ENCODE measurements at places on chromosomes 7 and 10.

DNA sequence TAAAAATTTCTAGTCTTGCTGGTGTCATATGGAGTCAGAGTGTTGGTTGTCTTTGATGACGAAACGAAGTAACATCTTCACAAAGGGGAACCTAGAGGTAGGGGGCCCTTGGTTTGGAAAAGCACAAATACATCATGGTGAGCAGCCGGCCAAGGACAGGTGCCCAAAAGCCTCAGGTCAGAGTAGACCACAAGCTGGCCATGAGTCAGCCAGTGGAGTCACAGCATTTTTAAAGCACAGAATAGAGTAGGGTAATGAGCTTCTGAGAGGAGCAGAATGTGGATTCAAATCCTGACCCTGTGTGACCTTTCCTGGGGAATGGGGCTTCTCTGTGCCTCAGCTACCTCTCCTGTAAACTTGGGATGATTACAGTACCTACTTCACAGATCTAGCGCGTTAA, 5.3 kb downstream of the CAMK2B start:
- no peak for DNase-seq

- DNase-seq = no peak
These were observed 78.5 kb upstream of the PDCD4 start for GRCh38 chr10:110793128-110793812.

GRCh38 chr7:158323741-158324396, 263.8 kb downstream of the PTPRN2 start:
- no peak for DNase-seq

GRCh38 chr7:48611993-48612392, 312.4 kb upstream of the CDC14C start:
- DNase-seq = no peak

GRCh38 chr7:42026622-42027197, 210.3 kb downstream of the GLI3 start:
- DNase-seq = no peak

DNA sequence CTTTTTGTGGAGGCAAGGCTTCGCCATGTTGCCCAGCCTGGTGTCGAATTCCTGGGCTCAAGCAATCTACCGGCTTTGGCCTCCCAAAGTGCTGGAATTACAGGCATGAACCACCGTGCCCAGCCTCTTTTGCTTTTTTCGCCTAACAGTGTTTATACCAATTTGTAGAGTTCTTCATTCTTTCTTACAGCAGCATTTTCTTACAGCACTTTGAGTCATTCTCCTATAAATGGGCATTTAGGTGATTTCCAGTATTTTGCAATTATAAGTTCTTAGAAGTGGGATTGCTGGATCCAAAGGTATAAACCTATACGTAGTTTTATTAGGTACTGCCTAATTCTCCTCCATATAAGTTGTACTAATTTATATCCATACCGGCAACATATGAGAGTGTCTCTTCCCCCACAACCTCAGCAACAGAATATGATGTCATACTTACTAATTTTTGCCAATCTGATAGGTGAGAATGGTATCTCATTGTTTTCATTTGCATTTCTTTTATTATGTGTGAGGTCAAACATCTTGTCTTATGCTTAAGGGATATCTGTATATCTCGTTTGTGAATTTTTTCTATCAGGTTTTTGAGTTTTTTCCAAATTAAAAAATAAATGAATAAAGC, 39.1 kb downstream of the SUFU start:
- DNase-seq = no peak

- no peak for DNase-seq
These were observed 11.2 kb downstream of the ZCCHC24 start for GRCh38 chr10:79434223-79434687.
